B cell (primary cell): ENCODE measurements at places on chromosomes 4 and X.

GRCh38 chr4:87659247-87659931 lies 9.3 kb downstream of the DMP1 start:
- H3K36me3 ChIP-seq = no peaks in the 10 kb centered on the region
- no peak overlapping the region for H3K27ac ChIP-seq
- no peaks in the 10 kb centered on the region for H3K4me1 ChIP-seq
- peaks cover 4% of the 10 kb centered on the region for H3K27me3 ChIP-seq
- no peak for DNase-seq

- no peak overlapping the region for H3K27ac ChIP-seq
- no peak for DNase-seq
- H3K4me1 ChIP-seq = no peaks in the 10 kb centered on the region
- H3K36me3 ChIP-seq = no peaks in the 10 kb centered on the region
- H3K27me3 ChIP-seq = no peaks in the 10 kb centered on the region
These were observed 3.4 kb downstream of the TEX13B start for GRCh38 chrX:107978707-107979307.

- DNase-seq = no peak
- no peaks in the 10 kb centered on the region for H3K4me1 ChIP-seq
- H3K27ac ChIP-seq = no peak overlapping the region
- no peaks in the 10 kb centered on the region for H3K27me3 ChIP-seq
- H3K4me3 ChIP-seq = no peak overlapping the region
These were observed 13.5 kb downstream of the TEX13B start for GRCh38 chrX:107968623-107969022.

- no peaks in the 10 kb centered on the region for H3K36me3 ChIP-seq
- no peak overlapping the region for H3K4me3 ChIP-seq
- H3K27ac ChIP-seq = no peak overlapping the region
- no peak for DNase-seq
These were observed 48.3 kb downstream of the ATXN3L start for GRCh38 chrX:13271511-13271910.

DNA sequence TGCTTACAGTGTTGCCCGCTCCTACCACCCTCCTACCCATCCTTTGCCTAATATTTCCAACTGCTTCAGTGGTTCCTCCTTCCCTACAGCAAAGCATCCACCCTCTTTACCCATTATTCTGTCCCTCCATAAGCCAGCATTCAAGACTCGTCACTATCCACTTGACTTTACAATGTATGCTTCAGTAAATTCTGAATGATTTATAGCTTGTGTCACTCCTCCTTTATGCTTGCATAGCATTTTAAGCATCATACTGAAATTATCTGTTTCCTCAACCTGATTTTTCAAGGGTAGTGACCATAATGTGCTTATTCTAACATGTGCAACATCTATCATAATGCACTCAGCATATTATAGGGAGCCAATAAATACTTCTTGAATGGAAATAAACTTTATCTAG lies 365.5 kb downstream of the RAB28 start:
- H3K27me3 ChIP-seq = no peaks in the 10 kb centered on the region
- DNase-seq = no peak
- no peaks in the 10 kb centered on the region for H3K4me1 ChIP-seq
- no peak overlapping the region for H3K4me3 ChIP-seq
